ENCODE measurements at places on chromosomes 12 and 14. TPM values are rescaled to one million over a fixed set of nuclear protein-coding genes. Genes with fewer than 3 reads are reported as not detected.
A peak's percentile ranks its signal among the peaks of the same experiment; 100 is the strongest.

DNA sequence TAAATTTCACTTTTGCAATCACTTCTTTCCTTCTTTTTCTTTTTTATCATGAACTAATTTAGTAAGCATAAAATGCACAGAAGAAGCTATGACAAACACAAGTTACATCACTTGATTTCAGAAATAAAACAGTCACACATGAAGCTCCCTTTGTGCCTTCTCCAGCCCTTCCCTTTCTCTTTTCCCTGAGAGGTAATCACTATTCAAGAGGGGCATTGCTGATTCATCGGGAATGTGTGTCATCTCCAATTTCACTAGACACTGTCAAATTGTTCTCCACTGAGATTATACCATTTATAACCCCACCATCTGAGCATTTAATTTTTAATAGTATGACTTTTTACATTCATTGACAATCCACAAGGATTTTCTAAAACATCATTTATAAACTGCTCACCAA, 91.6 kb upstream of the PTPRQ start:
- DNase-seq: no peak
- H3K4me1 ChIP-seq: peaks cover 20% of the 10 kb centered on the region
- no peaks in the 10 kb centered on the region for H3K27me3 ChIP-seq
- no peak overlapping the region for H3K4me3 ChIP-seq
- peaks cover 2% of the 10 kb centered on the region for H3K36me3 ChIP-seq

DNA sequence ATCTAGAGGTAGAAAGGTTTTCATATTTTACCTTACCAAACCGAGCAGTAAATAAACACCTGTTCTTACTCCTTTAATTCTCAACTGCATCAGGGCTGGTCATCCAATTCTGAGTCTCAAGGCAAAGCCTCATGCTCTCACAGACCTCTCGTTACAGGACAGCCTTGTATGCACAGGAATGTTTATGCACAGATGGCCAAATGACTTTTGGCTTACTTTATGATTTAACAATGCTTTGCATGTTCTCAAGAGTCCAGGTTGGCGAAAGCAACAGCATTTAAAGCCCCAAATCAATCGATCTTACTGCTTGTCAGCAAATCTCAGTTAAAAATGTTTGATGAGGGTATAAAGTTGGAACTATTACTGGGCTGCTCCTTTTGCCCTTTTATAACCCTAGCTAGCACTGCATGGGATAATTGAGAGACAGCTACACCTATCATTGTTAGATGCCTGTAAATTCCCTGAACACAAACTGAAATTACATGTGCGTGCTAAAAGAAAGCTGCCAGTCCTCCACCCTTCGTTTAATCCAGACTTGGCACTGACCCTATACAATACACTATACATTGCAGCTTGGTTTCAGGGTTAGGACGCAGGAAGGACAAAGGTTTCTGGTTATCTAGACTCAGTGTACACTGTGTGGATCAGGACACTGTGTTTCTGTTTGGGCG, 63.6 kb downstream of the TMCC3 start:
- H3K4me1 ChIP-seq: no peaks in the 10 kb centered on the region
- no peak for DNase-seq
- peaks cover 4% of the 10 kb centered on the region for H3K36me3 ChIP-seq
- H3K4me3 ChIP-seq: no peak overlapping the region
- peaks cover 22% of the 10 kb centered on the region for H3K27me3 ChIP-seq
- H3K27ac ChIP-seq: no peak overlapping the region

DNA sequence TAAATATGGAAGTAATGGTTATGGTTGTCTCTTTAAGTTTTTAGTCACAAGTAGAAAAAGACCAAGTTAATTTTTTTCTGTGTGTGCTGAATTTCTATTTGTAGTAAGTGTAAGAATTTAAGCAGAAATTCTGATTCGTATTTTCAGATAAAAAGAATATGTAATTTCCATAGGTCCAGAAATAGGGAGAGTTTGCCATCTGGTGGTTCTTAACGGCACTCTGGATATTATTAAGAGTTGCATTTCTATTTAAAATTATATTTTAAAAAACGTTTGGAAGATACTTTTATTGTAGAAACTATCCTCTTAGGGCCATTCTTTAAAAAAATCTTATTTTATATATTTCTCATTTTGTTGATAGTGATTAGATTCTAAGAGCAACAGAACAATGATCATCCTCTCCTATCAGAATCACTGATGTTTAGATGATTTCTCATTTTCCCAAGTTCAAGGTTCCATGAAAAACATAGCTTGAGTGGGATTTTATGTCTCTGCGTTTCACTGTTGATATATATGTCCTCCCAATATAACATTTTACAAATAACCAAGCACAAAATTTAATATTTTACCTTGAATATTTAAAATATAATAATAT, 88.3 kb downstream of the LRRK2 start:
- DNase-seq: no peak
- H3K27ac ChIP-seq: no peak overlapping the region
- no peaks in the 10 kb centered on the region for H3K4me1 ChIP-seq
- peaks cover 4% of the 10 kb centered on the region for H3K27me3 ChIP-seq

GRCh38 chr14:84961637-84962036, 568.3 kb upstream of the FLRT2 start:
- H3K4me3 ChIP-seq: no peak overlapping the region
- no peaks in the 10 kb centered on the region for H3K36me3 ChIP-seq
- no peaks in the 10 kb centered on the region for H3K27me3 ChIP-seq
- H3K4me1 ChIP-seq: peaks cover 20% of the 10 kb centered on the region
- no peak for DNase-seq

DNA sequence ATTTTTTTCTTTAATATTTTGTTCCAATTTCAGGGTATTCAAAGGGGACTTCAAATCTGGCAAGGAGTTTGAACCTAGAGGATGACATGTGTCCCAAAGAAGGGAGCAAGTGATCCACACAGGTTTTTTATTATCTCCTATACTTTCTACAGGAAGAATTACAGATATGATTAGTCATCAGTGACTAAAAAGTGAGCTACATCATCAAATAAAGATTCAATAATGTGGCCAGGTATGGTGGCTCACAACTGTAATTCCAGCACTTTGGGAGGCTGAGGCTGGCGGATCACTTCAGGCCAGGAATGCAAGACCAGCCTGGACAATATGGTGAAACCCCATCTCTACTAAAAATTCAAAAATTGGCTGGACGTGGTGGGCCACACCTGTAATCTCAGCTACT, 24.2 kb downstream of the GLT8D2 start:
- H3K4me3 ChIP-seq: no peak overlapping the region
- no peak for DNase-seq
- peaks cover 10% of the 10 kb centered on the region for H3K36me3 ChIP-seq
- H3K4me1 ChIP-seq: no peaks in the 10 kb centered on the region

DNA sequence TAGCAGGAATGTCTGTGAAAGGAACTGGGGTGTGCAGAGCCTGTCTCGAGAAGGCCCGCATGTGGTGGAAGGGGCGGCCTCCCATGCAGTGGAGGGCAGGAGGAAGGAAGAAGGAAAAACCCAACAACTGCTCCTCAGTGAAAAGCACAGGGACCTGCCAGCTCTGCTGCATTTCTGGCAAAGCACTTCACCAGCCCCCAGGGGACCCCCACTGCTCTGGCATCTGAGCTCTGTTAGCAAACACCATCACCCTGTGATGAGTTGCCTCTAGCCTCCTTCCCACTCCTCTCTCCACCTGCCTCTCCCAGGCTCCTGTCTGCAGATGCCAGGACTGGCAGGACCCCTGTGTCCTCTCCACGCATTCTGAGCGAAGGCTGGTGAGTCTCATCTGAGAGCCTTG, 69.0 kb upstream of the DDX11 start:
- H3K27me3 ChIP-seq: peaks cover 10% of the 10 kb centered on the region
- DNase-seq: no peak
- H3K4me1 ChIP-seq: peaks cover 5% of the 10 kb centered on the region
- no peak overlapping the region for H3K27ac ChIP-seq

DNA sequence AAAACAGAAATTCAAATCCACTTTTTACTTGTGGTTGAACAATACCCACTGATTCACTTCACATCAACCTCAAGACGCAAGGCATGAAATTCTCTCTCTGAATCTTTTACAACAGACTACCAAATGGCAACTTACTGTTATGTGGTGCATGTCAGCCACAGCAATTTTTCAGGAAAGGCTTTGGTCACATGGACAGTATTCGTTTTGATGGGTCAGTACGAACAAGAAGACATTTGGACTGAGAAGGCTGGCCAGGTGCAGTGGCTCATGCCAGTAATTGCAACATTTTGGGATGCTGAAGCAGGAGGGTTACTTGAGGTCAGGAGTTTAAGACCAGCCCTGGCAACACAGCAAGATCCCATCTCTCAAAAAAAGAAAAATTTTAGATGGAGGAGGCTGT, 144.0 kb downstream of the SEC23A start:
- DNase-seq: no peak
- no peak overlapping the region for H3K27ac ChIP-seq
- H3K4me1 ChIP-seq: no peaks in the 10 kb centered on the region
- no peak overlapping the region for H3K4me3 ChIP-seq
- peaks cover 2% of the 10 kb centered on the region for H3K27me3 ChIP-seq
- peaks cover 2% of the 10 kb centered on the region for H3K36me3 ChIP-seq

- H3K36me3 ChIP-seq: no peaks in the 10 kb centered on the region
- no peak for DNase-seq
- peaks cover 70% of the 10 kb centered on the region for H3K4me1 ChIP-seq
- H3K27ac ChIP-seq: peak overlapping the region; percentile 91
- H3K4me3 ChIP-seq: peak overlapping the region; percentile 5
These were observed 245.3 kb downstream of the ZFP36L1 start for GRCh38 chr14:68547305-68548193.

DNA sequence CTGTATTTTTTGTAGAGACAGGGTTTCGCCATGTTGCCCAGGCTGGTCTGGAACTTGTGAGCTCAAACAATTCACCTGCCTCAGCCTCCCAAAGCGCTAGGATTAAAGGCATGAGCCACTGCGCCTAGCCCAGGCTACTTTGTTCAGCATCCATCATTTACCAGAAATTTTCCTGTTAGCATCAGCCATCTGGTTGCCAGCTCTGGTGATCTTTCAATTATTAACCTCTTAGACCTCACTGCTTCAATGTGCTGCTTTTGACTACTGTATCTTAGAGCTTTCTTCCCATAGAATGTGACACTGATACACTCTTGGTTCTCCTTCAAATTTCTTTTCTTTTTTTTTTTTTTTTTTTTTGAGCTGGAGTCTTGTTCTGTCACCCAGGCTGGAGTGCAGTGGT, 5.4 kb upstream of the AMHR2 start:
- peaks cover 43% of the 10 kb centered on the region for H3K4me1 ChIP-seq
- H3K4me3 ChIP-seq: no peak overlapping the region
- DNase-seq: no peak
- H3K27ac ChIP-seq: no peak overlapping the region
- no peaks in the 10 kb centered on the region for H3K27me3 ChIP-seq
- H3K36me3 ChIP-seq: no peaks in the 10 kb centered on the region

DNA sequence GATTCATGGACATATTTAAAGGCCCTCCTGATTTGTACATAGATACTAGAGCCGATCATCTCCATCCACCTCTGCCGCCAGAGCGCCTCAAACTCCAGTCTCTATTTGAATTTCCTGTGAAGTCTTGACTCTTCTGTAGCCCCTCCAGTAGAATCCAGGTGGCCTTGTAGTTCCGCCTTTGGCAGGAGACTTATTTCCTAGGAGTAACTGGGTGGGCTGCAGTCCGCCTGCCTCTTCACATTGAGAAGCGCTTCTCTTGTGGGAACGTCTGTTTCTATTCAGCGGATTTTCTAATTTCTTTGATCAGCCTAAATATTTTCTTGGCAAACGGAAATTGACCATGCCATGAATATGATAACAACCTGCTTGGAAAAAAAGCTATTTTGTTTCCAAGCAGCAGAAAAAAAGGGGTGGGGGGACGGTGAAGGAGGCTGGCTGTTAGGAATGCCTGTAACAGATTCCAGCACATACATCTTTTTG, 9.0 kb upstream of the SIX1 start:
- H3K4me1 ChIP-seq: peaks cover 54% of the 10 kb centered on the region
- no peaks in the 10 kb centered on the region for H3K36me3 ChIP-seq
- H3K27me3 ChIP-seq: no peaks in the 10 kb centered on the region
- DNase-seq: no peak
- peak overlapping the region; percentile 86 for H3K4me3 ChIP-seq

DNA sequence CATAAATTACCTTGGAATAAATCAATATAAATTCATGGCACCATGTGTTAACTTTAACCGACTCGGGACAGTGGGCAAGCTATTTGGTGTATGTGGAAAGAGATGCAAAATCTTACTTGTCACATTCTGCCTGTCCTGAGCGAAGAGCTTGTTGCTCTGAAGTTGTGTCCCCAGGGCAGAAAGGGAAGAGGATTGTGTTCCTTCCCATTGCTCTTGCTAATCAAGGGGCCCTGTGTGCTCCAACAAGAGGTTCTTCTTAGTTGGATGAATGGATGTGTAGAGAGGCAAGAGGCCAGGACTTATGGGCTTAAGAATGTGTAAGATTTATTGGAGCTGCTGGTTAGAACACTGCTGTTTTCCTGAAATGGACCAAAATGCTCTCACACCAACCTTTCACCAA, 36.5 kb upstream of the FRS2 start:
- no peak for DNase-seq
- H3K27ac ChIP-seq: no peak overlapping the region
- H3K36me3 ChIP-seq: no peaks in the 10 kb centered on the region
- peaks cover 29% of the 10 kb centered on the region for H3K4me1 ChIP-seq
- no peak overlapping the region for H3K4me3 ChIP-seq

DNA sequence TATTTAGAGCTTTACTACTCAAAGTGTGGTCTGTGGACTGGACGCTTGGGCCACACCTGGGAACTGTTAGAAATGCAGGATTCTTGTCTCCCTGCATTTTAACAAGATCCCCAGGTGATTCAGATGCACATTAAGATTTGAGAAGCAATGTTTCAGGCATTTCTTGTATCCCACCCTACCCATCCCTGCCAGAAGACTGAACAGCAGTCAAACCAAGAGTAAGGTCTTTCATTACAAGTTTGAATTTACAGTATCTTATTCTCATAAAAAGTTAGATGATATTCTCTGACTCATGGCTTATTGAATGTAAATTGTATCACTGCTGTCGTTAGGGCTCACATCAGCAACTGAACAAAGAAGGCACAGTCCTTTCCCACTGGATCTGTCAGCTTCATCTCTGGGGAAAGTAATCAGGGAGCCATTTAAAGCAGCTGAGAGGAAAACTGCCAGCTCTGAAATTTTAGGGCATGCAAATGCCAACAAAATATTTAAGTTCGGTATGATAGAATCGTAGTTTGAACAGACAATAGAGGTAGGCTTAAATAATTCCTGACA, 141.1 kb downstream of the AKAP6 start:
- no peak overlapping the region for H3K4me3 ChIP-seq
- no peaks in the 10 kb centered on the region for H3K27me3 ChIP-seq
- peak overlapping the region; percentile 72 for H3K27ac ChIP-seq
- peaks cover 69% of the 10 kb centered on the region for H3K4me1 ChIP-seq

CHGA gene
- total RNA-seq: not detected

ABCB9 gene
- 12.9 TPM for total RNA-seq

WSCD2 gene
- 0.32 TPM for total RNA-seq

PLA2G1B gene
- 1.1 TPM for total RNA-seq

HVCN1 gene
- total RNA-seq: 1.2 TPM

NKX2-8 gene
- not detected for total RNA-seq
